ENCODE measurements at places on chromosomes 2 and 18.

DNA sequence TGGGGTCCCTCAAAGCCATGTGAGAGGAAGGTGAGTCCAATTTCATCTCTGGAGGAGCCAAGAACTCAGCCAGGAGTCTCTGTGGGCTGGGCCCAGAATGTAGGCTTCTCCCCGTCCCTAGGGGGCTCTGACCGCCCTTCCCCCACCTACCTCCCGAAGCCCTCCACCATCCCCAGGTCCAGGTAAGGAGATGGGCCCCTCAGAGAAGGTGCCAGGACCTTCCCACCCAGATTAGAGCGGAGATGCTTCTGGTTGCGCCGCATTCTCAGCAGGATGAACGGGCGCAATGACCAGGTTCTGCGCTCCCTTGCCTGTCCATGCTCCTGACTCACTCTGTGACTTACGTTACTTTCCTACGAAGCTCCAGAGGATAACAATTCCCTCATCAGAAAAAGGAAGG is 23.0 kb downstream of the ST8SIA5 start:
- DNase-seq = no peak

DNA sequence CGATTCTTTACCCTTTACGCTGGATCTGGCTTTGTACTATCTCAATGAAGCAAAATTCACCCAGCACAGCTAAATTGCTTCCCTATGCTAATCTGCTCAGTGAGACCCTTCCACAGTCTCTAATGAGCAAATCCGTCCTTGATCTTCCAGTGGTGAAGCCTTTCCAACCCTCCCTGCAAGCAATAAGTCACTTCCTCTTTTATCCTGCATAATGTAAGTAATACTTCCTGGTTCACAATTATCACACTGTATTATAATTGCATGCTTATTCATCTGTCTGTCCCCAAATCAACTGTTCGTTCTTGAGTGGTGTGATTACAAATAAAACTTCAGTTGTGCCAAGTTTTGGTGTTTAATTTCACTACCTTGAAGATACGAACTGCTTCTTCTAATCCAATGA is 404.0 kb downstream of the ADCYAP1 start:
- DNase-seq = no peak

GRCh38 chr2:30312916-30313315 is 81.6 kb downstream of the LBH start:
- DNase-seq = no peak

DNA sequence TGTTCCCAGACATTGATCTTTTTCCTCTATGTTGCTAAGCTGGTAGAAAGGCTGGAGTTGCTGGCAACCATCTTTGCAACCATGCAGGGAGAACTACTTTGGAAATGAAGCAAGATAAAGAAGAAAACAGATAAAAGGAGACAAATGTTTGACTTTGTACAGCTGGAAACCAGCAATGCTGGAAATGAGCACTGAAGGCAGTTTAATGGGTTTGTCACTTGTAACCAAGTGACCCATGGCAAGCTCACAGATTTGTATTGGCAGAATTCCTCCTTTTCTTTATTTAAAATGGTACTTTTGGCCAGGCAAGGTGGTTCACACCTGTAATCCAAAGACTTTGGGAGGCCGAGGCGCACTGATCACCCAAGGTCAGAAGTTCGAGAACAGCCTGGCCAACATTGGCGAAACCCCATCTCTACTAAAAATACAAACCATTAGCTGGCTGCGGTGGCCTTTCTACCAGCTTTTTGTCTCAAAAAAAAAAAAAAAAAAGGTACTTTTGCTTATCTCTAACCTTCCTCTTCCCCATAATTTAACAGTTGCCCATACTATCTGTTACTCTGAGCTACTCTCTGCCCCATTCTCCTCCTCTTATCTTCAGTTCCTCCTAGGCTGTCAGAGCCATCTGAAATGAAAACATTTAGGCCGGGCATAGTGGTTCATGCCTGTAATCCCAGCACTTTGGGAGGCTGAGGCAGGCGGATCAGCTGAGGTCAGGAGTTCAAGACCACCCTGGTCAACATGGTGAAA is 2.0 kb upstream of the BOLA3 start:
- DNase-seq = no peak

- peak; percentile 6 for DNase-seq
These were observed 163.4 kb downstream of the LDLRAD4 start for GRCh38 chr18:13381944-13382365.

DNA sequence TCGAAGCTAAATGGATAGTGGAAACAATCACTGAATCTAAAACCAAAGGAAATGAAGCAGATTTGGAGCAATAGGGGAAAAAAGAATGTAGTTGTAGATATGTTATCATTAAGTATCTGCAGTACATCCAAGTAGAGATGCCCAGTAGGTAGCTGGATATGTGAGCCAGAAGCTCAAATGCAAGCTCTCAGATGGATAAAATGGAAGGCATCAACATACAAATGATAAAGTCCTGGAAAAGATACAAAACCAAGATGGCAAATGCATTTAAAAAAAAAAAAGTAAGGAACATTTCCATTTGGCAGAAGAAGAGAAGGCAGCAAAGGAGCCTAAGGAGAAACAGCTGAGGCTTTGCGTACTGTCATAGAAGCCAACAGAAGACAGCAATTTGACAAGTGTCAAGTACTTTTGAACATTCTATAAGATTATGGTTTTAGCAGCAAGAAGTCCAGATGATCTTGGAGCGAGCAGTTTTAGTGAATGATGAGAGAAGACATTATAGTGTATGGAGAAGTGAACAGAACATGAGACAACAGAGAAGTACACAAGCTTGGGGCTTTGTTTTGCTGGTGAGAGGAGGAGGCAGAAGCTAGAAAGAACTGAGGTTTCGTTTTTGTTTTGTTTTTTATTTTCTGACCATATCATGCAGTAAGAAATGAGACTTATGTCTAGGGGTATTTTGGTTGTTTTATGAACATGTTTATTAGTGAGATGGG is 18.3 kb downstream of the ROCK2 start:
- DNase-seq = no peak

GRCh38 chr2:164777847-164778461 is 63.7 kb downstream of the COBLL1 start:
- DNase-seq = no peak

GRCh38 chr2:238652771-238653157 is 195.1 kb upstream of the TWIST2 start:
- DNase-seq = no peak

DNA sequence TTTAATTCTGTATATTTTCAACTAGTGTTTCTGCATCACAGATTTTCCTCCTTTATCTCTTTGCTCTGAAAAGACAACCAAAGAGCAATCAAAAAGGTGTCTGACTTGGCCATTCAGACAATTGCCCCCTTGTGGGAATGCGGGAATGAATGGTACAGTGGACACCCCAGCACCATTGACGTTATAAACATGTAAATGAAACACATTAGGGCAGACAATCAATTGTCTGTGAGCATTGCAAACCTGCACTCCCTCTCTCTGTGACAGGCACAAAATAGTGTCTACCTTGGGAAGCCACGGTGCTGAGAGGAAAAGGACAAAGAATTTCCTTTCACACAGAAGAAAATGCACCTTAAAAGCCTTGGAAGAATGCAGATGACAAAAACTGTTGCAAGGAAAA is 8.0 kb downstream of the ZEB2 start:
- DNase-seq = no peak

DNA sequence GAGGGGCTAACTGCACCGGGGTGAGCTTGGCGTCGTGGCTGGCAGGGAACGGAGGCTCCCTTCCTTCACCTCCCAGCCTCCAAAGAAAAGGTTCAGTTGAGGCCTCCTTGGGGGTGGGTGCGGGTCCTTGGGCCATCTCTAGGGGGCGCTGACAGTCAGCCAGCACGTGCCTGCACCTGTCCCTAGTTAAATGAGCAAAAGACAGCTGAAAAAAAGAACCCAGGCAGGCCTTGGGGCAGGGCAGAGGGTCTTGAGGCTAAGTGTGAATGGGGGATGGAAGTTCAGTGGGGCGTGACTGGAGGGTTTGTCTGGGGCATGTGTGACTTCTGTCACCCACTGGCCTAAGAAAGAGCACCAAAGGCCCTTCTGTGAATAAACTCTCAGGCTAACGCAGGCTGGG is 56.4 kb downstream of the ZFP36L2 start:
- no peak for DNase-seq

DNA sequence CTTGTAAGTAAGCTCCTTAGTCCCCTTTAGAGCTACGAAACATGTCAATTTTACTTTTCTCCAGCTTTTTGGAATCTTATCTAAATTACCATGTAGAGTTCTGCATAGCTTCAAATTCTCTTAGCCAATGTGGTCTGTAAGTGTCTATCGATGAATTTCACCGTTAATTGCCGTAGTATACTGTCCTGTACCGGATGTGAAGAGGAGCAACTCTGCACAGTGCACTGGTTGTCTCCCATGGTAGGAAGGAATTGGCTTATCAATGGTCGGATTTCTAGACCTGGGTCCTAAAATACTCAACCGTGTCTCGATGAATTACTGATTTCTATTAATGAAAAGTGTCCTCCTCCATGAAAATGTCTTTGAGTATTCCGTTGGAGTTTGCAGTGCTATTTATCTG is 1.9 kb downstream of the NOP58 start:
- DNase-seq = no peak

DNA sequence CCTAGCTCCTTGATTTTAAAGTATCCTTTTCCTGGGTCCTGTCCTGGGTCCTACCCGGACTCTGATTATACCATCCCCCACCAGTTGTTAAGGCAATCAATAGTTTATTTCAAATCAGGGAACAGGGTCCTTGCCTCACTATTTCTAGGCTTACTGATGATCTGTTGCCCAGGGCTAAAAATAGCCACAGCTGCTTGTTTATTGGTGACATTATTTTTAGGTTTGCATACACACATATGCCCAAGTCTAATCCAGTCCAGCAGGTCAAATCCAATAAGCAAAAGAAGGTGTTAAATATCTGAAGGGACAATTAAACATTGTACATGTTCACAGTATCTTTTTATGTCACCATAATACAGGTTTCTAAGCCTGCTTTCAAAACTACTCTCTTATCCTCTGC is 66.0 kb downstream of the RAB10 start:
- no peak for DNase-seq

DNA sequence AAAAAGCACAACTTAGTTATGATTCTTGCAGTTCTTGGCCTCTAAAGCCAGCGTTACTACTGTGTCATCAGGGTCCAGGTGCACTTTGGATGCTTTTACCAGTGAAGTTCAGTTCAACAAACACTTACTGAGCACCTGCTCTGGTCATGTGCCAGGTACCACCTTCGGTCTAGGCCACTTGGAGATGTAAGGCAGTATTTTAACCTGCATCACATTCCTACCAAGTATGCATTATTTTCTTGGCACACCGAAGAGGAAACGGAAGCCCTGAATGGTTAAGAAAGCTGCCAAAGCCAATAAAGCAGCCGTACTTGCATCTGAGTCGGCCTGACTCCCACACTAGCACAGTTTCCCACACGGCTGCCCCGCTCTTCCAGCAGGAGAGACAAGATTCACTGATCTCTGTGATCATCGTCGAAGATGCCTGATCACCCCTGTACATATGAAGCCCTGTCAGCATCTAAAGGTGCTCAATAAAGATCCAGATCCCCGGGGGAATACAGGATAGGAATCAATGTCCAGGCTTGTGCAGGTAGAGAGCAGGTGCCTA is 427.1 kb downstream of the EIPR1 start:
- DNase-seq = no peak

- no peak for DNase-seq
These were observed 97.2 kb upstream of the GPR45 start for GRCh38 chr2:105144152-105144940.

- no peak for DNase-seq
These were observed 46.7 kb upstream of the SERPINE2 start for GRCh38 chr2:224085811-224086210.

- no peak for DNase-seq
These were observed 40.5 kb downstream of the ANKRD12 start for GRCh38 chr18:9177031-9177430.

- DNase-seq = no peak
These were observed 237.1 kb downstream of the TTC32 start for GRCh38 chr2:19664646-19665045.

All from esophagus squamous epithelium (tissue), 5 donors.